ENCODE measurements at places on chromosomes 2 and 18.

DNA sequence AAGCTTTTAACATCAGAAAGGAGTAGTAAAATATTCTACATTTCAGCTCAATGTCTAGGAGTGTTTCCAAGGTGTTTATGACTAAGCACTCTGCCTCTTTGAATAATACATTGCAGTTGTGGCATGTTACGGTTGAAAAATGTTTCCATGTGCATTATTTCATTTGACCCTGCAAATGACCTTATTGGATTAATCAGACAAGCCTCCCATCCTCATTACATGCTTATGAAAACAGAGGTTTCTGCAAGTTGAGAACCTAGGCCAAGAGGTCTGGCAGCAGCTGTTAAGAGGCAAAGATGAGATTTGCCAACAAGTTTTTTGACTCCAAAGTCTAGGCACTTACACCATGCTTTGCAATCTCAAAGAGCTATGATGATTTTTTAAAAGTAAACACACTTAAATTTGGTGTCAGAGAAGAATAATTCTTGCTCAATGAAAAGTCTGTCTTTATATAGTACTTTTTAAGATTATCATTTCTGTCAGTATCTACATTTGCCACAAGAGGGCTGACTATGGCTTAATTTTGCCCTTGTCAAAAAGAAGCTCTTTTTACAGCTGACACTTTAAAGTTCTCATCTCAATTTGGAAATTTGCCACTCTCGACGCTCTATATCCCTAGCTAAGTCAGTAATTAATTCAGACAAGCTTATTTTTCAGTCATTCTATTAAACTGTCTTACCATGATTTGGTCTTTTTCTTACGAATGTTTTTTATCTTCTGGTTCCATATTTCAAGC is 260.6 kb downstream of the PAX3 start:
- no peaks in the 10 kb centered on the region for H3K27me3 ChIP-seq
- no peaks in the 10 kb centered on the region for H3K36me3 ChIP-seq
- no peak overlapping the region for H3K4me3 ChIP-seq
- no peak for DNase-seq

DNA sequence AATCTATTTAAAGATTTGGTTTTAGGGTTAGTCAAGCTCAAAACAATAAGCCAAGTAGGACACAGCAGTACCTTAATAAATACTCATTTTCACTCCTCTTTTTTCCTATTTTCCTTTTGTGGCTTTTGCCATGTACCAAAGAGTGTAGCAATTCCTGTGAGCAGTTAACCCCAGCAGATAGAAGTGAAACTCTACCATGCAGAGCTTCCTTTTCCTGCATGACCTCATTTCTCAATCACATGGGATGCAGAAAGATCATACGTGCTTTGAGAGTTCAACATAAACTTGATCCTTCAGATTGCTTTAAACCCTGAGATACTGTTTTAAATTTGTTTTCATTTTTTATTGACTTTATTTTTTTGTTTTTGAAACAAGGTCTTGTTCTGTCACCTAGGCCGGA is 99.1 kb upstream of the ARHGAP15 start:
- H3K4me1 ChIP-seq = peaks cover 9% of the 10 kb centered on the region
- H3K4me3 ChIP-seq = no peak overlapping the region
- no peaks in the 10 kb centered on the region for H3K27me3 ChIP-seq
- H3K36me3 ChIP-seq = no peaks in the 10 kb centered on the region

- H3K36me3 ChIP-seq = peaks cover 32% of the 10 kb centered on the region
- peaks cover 3% of the 10 kb centered on the region for H3K4me1 ChIP-seq
- no peak overlapping the region for H3K4me3 ChIP-seq
- H3K27me3 ChIP-seq = no peaks in the 10 kb centered on the region
- no peak for DNase-seq
- H3K27ac ChIP-seq = no peak overlapping the region
Measured at GRCh38 chr2:212863185-212863588, 288.2 kb downstream of the IKZF2 start.

DNA sequence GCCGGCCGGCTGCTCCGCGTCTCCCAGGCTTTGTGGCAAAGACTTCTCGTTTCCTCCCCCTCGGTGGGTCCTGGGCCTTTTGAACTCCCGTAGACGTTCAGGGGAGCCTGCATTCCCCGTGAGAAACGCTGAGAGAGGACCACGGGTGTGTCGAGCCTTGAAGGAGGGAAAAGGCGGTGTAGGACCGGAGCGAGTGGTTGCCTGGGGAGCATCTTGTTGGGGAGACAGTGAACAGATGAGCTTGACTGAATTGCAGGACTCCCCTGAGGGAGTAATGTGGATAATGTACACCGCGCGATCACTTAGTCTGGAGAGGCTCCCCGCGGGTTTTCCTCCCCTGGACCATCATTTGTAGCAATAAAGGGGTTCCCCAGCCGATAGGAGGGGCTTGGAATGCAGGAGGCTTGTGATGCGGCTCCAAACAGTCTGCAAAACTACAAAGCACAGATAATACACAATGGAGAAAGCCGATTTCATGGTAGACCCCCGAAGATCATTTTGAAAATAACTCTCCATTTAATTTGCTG is 769 bp downstream of the ALMS1 start:
- H3K27me3 ChIP-seq = no peaks in the 10 kb centered on the region
- peaks cover 3% of the 10 kb centered on the region for H3K36me3 ChIP-seq
- H3K27ac ChIP-seq = peak overlapping the region; percentile 71
- H3K4me3 ChIP-seq = peak overlapping the region; percentile 86
- peaks cover 48% of the 10 kb centered on the region for H3K4me1 ChIP-seq
- DNase-seq = no peak

- H3K4me3 ChIP-seq = no peak overlapping the region
- no peak overlapping the region for H3K27ac ChIP-seq
- no peaks in the 10 kb centered on the region for H3K36me3 ChIP-seq
- no peak for DNase-seq
- no peaks in the 10 kb centered on the region for H3K4me1 ChIP-seq
Measured at GRCh38 chr2:11656671-11657101, 13.3 kb downstream of the NTSR2 start.

GRCh38 chr2:197873293-197873701 is 68.9 kb downstream of the PLCL1 start:
- peaks cover 14% of the 10 kb centered on the region for H3K4me1 ChIP-seq
- H3K27ac ChIP-seq = no peak overlapping the region
- H3K36me3 ChIP-seq = peaks cover 1% of the 10 kb centered on the region

- peaks cover 4% of the 10 kb centered on the region for H3K36me3 ChIP-seq
- DNase-seq = no peak
- H3K27me3 ChIP-seq = peaks cover 23% of the 10 kb centered on the region
- no peak overlapping the region for H3K27ac ChIP-seq
- no peak overlapping the region for H3K4me3 ChIP-seq
- H3K4me1 ChIP-seq = no peaks in the 10 kb centered on the region
Measured at GRCh38 chr2:13009027-13009642, 292.4 kb downstream of the TRIB2 start.

DNA sequence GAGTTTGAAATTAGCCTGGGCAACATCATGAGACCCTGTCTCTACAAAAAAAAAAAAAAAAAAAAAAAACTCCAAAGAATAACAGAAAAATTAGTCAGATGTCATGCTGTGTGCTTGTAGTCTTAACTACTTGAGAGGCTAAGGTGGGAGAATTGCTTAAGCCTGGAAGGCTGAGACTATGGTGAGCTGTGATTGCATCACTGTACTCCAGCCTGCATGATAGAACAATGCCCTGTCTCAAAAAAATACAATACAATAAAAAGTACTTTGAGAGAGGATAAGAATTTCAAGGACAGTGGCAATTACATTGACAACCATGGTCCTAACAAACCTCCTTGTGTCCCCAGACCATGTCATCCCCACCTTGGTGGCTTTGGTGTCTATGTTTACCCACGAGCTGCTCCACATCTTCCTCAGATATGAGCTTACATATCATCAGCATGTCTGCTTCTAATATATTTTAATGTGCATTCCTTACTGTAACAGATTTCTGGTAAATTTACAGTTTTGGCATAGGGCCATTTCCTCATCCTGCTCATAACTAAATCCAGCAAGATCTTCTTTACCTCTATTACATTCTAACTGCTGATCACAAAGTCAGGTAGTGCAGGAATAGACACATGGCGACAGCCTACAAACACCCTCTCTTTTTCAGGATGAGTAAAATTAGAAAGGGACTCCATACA is 437.7 kb upstream of the HNRNPA3 start:
- no peaks in the 10 kb centered on the region for H3K27me3 ChIP-seq
- no peak overlapping the region for H3K4me3 ChIP-seq
- no peak overlapping the region for H3K27ac ChIP-seq
- H3K4me1 ChIP-seq = no peaks in the 10 kb centered on the region
- peaks cover 22% of the 10 kb centered on the region for H3K36me3 ChIP-seq
- DNase-seq = no peak

Measured in naive thymus-derived CD8-positive, alpha-beta T cell (primary cell).